ENCODE measurements at places on chromosomes 6 and 20.

DNA sequence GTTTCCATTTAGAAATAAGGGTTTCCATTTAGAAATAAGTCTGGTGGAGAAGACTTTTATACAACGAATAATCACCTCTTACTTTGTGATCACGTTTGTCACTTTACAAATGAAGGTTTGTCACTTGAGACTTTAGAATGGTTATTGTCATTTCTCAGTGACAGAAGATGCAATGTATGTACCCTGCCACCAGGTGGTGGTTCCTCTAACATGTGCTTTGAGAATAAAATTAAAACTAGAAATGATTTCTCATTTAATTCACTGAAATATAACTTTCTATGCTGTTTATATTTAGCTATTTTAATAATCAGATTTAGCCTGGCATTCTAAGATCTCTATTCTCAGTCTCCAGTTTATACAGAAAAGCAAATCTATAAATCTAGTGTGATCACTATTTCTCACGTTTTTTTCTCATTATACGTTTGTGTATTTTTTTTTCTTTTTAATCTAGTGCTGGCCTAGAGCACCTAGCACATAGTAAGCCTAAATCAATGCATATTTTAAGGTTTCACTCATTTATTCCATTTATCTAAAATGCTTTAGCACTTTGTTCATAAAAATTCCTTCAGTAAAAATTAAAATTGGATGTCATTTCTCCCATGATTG is 57.4 kb upstream of the TFAP2D start:
- peak; percentile 11 for DNase-seq

DNA sequence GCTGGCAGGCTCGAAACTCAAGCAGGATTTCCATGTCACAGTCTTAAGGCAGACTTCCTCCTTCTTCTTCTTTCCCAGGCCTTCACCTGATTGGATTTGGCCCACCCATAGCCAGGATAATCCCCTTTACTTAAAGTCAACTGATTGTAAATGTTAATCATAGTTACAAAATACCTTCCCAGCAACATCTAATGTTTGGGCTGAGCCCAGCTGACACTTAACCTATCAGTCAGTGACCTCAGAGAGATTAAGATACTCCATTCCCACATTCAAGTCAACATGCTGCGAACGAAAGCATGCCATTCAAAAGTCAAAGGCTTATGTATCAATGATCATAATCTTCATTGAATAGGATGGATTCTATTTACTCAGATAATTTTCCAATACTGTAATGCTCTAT is 16.0 kb downstream of the MAP7 start:
- DNase-seq, result no peak

DNA sequence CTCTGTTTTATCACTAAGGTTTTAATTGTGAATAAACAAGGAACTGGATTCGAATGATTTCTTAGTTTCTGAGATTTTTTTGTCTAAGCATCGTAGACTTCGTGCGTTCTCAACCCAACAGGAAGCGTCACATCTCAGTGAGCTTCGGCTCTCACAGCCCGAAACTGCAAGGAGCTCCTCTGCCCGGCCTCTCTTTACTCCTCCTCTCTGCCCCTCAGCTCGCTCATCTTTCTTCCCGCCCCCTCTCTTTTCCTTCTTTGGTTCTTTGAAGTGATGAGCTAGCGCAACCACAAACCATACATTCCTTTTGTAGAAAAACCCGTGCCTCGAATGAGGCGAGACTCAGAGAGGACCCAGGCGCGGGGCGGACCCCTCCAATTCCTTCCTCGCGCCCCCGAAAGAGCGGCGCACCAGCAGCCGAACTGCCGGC is 480 bp upstream of the NT5E start:
- peak; percentile 52 for DNase-seq

DNA sequence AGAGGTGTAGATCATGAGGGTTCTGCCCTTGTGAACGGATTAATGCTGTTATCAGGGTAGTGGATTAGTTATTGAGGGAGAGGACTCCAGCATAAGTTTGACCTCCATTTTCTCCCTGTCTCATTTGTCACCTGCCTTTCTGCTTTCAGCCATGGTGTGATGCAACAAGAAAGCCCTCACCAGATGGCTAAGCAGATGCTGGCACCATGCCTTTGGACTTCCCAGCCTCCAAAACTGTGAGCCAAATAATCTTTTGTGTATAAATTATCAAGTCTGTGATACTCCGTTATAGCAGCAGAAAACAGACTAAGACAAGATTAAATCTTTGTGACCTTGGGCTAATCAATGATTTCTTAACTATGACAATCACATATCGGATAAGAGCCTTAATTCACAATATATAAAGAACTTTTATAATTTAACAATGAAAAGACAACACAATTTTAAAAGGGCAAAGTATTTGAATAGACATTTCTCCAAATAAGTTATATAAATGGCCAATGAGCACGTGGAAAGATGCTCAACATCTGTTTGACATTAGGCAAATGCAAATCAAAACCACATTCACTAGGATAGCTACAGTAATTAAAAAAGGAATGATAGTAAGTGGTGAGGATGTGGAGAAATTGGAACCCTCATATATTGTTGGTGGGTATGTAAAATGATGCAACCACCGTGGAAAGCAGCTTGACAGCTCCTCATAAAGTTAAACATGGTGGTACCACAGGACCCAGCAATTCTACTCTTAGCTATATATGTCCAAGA is 45.3 kb upstream of the IFNGR1 start:
- DNase-seq, result no peak

DNA sequence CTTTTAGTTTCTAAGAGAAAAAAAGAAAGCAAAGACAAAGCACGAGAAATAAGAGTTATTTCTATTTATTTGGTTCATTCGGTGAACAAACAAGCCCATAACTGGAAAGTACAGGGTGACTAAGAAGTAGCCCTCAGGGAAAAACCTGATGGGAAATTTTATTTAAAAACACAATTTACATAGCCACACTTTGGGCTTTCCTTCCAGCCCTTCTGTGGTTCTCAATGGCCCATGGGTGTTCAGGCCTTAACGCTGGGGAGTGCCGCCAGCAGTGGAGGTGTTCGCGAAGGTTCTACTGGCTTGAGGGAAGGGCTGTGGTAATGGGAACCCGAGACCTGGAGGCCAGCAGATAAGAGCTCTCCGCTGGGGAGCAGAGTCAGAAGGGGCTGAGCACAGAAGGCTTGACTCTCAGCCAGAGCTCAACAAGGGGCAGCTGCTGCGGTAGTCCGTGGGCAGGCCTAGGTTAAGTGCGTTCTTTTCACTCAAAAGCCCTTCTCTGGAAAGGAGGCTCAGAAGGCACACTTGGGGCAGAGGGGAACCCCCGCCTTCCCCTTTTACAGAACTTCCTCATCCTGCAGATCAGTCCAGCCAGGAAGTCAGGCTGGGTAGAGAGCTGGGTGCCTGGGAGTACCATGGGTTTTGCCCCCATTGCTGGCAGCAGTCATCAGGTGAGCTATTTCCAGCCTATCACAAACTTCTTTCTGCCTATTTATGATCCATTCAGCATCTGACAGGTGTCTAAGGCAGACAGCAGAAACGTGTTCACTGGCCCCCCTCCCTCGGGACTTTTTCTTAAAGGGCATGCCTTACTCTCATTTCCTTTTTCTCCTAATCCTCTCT is 8.8 kb upstream of the CD83 start:
- DNase-seq, result no peak

GRCh38 chr6:115706324-115706723 is 354.4 kb downstream of the FRK start:
- no peak for DNase-seq

DNA sequence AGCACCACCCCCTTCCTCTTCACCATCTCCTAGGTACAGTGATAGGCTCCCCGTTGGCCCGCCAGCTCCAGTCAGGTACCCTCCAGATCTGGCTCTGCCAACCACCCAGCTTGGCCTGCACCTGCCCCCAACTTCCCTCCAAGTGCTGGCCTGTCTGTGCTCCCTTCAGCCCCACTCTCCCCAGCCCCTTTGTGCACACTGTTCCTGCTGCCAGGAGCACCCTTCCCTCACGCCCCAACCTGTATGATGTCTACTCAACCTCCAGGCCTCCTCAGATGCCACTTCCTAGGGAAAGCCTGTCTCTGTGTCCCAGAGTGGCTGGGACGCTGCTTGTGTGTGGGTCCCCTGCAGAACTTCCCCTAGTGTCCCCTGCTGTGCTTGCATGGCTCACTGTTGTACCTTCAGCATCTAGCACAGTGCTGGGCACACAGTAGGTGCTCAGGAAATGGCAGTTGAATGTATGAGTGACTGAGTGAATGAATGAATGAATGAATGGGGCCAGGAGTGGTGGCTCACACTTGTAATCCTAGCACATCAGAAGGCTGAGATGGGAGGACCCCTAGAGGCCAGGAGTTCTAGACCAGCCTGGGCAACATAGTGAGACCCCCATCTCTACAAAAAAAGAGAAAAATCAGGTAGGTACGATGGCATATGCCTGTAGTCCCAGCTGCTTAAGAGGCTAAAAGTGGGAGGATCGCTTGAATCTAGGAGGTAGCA is 3.0 kb downstream of the ZBP1 start:
- no peak for DNase-seq

- peak; percentile 1 for DNase-seq
Measured at GRCh38 chr6:120198033-120198432, 848.5 kb upstream of the MAN1A1 start.

GRCh38 chr6:157244175-157244574 is 79.1 kb downstream of the TMEM242 start:
- DNase-seq, result no peak

GRCh38 chr20:28562510-28562898 is 2695.0 kb upstream of the DEFB115 start:
- no peak for DNase-seq

GRCh38 chr6:18393698-18394097 is 6.5 kb downstream of the RNF144B start:
- no peak for DNase-seq

- DNase-seq, result no peak
Measured at GRCh38 chr20:31967830-31968249, at the start of gene XKR7. XKR7 (plus strand) TSS chr20:31968151; CDS start chr20:31968176, 25 bp downstream.

- no peak for DNase-seq
Measured at GRCh38 chr6:21342501-21342900, 251.1 kb upstream of the SOX4 start.

- no peak for DNase-seq
Measured at GRCh38 chr6:89927791-89928550, 33.7 kb downstream of the GJA10 start.

GRCh38 chr6:117956386-117956785 is 49.3 kb downstream of the SLC35F1 start:
- DNase-seq, result peak; percentile 23

DNA sequence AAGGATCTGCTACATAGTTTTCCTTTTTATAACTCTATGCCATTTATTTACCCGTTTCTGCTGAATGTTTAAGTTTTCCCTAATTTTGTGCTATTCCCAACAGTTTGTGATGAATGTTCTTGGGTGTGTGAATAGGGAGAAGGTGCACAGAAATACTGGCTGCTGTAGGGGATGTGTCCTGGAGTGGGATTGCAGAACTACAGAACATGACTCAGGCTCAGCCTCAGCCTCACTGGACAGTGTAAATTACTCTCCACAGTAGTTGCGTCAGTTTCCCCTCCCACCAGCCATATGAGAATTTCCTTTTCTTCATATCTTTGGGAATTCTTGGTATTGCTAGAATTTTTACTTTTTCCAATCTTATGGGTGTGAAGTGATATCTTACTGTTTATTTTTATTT is 57.0 kb downstream of the SLX4IP start:
- DNase-seq, result no peak

DNA sequence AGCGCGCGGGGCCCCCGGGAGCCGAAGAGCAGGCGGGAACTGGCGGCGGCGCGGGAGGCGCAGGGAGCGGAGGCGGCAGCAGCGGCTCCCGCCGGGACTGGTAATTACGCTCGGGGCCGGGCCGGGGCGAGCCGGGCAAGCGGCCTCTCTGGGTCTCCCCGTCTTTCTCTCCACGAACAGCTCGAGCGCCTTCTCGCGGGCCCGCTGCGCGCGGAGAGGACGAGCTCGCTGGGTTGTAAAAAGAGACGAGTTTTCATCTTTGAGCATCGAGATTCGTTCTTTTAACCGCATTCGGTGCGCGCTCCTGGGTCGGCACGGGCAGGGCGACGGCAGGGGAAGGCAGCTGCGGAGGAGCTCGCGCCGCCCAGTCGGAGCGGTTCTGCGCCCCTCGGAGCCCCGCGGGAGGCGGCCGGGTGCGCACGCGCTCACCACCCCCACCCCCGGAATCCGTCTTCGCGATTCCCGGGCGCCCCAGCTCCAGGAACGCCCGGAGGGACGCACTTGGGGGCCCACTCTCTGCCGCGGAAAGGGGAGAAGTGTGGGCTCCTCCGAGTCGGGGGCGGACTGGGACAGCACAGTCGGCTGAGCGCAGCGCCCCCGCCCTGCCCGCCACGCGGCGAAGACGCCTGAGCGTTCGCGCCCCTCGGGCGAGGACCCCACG is 38.0 kb downstream of the YTHDF1 start:
- no peak for DNase-seq

DNA sequence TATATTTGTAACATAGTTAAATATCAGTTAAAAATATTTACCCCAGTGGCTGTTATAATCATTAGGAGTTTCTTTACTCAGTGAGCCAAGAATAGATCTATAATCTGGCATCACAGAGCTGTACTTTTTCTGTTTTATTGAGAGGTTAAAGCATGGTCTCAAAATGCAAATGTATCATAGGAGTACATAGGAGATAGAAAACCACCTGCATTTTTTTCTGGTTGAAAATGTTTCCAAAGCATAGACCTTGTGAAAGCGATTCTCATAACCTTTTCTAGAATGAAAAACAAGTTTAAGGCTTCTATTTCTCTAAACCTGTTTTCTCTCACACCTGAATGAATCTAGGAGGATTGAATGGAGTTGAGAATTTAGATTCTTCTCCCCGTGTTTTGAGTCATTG is 14.4 kb downstream of the KCNQ5 start:
- DNase-seq, result no peak

DNA sequence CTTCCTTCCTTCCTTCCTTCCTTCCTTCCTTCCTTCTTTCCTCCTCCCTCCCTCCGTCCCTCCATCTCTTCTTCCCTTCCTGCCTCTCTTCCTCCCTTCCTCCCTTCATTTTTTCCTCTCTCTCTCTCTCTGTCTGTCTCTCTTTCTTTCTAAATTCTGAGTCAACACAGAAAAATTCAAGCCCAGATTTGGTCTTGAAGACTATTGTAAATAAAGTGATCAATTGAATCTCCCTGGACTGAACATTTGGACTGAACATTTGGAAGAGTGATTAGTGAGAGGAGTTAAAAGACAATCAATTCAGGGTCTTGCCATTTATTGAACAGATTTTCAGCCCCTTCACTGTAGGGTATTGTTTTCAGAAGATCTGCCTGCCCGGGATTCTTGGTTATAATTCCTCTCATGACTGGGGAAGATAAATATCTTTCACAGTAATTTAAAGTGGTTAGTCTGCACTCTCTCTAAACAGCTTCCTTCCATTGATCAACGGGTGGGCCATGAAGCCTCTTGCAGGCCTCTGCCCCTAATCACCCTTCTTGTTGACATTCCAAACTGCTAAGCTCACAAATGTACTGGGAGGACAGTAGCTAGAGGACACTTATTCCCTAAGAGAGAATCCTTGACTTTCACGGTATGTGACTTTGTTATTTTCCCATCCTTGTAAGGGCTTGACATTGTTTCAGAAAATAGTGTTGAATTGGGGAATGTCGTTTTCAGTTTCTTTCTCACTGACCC is 101.7 kb upstream of the BMP2 start:
- DNase-seq, result no peak

GRCh38 chr6:41053041-41053440 is at the start of gene APOBEC2:
APOBEC2 (plus strand) TSS chr6:41053202; CDS start chr6:41053348, 146 bp downstream.
- DNase-seq, result no peak

GRCh38 chr6:132505158-132505557 is 7.8 kb downstream of the STX7 start:
- no peak for DNase-seq

- DNase-seq, result peak; percentile 98
Measured at GRCh38 chr20:58818586-58819285, 32.0 kb downstream of the GNAS-AS1 start.
